ENCODE measurements at places on chromosomes 2 and 18.

- DNase-seq, result no peak
Observed at GRCh38 chr2:2272841-2273240, 58.2 kb downstream of the MYT1L start.

DNA sequence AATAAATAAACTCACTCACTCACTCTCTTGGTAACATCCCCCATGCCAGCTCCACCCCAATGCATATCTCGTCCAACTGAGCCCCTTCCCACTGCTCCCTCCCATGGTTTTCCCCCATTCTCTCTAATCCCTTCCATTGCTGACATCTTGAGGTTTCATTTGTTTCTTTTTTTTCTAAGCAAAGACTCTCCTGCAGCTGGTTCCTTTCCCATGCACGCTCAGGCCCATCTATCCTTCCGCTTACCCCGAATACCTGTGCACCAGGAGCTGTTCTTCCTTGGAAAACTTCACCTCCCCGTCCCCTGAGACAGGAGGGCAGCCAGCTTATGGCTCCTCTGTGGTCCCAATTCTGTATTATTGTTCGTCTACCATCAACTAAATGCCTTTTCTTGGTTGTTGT, 41.7 kb upstream of the IGFBP2 start:
- DNase-seq, result no peak

DNA sequence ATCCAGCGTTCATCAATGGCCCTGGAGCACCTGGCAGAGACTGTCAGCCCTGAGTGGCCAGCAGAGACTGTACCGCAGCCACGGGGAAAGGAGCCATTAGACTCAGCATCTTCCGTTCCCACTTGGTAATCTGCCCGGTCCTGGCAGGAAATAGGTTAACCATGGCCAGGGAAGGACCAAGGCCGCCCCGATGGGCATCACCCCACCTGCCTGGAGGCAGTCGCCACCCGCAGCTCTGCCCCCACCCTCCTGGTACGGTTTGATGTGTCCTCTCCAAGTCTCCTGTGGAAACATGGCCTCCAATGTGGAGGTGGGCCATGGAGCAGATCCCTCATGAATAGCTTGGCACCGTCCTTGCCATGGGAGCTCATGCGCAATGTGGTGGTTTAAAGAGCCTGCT, 75.3 kb downstream of the RTP5 start:
- no peak for DNase-seq

DNA sequence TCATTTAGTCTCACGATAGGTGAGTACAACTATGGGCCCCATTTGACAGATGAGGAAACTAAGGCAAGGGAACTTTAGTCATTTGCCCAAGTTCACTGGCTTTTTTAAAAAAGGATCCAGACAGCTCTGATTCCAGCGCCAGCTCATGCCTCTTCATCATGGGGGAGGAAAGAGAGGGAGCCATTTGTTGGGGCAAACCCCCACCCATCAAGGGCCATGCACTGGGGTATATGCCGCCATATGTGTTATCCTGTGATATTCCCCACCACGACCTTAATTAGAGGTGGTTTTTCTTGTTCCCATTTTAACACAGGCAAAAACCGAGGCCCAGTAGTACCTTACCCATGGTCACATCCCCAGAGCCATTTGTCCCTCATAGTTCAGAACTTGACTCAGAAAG, 649 bp upstream of the GPBAR1 start:
- no peak for DNase-seq

GRCh38 chr2:143475041-143475776, 346.0 kb downstream of the ARHGAP15 start:
- no peak for DNase-seq

DNA sequence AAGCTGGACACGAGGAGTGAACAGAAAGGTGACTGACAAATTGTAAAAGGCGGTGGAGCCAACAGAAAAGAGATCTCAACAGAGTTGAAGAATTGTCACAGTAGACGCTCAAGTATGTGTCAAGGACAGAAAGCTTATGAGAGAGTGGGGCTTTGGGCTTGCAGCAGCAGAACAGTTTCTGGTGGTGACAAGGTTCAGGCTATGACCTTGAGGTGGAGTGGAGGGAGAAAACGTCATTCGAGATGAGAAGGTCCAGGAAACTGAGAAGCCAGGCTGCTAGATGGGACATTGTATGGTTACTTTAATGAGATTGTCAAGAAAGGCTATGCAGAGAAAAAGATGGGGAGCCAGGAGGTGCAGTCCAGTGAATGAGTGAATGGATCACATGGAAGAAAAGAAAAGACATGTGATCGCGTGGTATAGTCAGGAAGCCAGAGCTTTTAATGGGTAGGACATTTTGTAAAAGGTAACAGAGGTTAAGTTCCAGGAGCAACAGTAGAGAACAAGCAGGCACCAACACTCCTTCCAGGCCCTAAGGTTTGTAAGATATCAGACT, 91.1 kb upstream of the EPC2 start:
- DNase-seq, result peak; percentile 44

- no peak for DNase-seq
Observed at GRCh38 chr2:47064106-47064505, 91.0 kb downstream of the STPG4 start.

- DNase-seq, result no peak
Observed at GRCh38 chr2:119190321-119191111, 32.0 kb upstream of the C1QL2 start.

DNA sequence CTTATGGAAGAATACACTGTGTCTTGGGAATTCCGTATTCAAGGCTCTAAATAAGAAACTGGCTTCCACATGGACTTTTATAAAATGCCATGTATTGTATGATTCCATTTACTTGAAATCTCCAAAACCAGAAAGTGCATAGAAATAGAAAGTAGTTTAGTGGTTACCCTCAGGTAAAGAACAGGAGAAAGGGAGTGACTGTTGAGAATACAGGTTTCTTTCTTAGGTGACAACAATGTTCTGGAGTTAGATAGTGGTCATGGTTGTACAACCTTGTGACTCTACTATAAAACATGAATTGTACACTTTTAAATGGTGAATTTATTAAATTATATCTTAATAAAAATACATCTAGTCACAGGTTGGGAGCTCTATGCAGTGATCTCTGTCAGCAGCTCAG, 481.8 kb downstream of the SPAG16 start:
- DNase-seq, result no peak

GRCh38 chr18:44944461-44944860, 263.8 kb downstream of the SETBP1 start:
- no peak for DNase-seq

GRCh38 chr2:239966029-239966852, 58.9 kb downstream of the NDUFA10 start:
- no peak for DNase-seq

GRCh38 chr18:51051105-51051712, 21.2 kb downstream of the SMAD4 start:
- peak; percentile 83 for DNase-seq

GRCh38 chr2:96409820-96410164, 74.2 kb downstream of the NCAPH start:
- DNase-seq, result no peak

GRCh38 chr2:240453461-240454105, 18.1 kb downstream of the GPC1 start:
- DNase-seq, result no peak

- no peak for DNase-seq
Observed at GRCh38 chr2:203710226-203710625, 3.8 kb downstream of the CD28 start.

DNA sequence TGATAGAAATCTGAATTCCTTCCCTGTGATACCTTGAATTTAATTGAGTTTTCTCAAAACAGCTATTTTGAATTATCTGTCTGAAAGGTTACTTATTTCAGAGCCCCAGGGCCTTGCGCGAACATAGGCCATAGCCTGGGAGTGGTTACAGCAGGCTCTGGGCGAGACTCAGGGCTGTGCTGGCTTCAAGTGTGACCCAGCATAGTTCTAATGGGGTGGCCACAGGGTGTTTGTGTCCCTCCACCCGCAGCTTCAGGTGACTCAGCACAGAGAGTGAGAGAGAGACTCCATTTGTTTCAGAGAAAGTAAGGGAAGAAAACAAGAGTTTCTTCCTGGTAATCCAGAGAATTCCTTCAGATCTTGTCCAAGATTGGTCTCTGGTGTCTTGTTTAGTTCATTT, 137.9 kb upstream of the POU3F3 start:
- no peak for DNase-seq

GRCh38 chr2:28279371-28279770, 113.3 kb upstream of the FOSL2 start:
- no peak for DNase-seq

GRCh38 chr2:28649481-28650265, 102.0 kb upstream of the PPP1CB start:
- no peak for DNase-seq

DNA sequence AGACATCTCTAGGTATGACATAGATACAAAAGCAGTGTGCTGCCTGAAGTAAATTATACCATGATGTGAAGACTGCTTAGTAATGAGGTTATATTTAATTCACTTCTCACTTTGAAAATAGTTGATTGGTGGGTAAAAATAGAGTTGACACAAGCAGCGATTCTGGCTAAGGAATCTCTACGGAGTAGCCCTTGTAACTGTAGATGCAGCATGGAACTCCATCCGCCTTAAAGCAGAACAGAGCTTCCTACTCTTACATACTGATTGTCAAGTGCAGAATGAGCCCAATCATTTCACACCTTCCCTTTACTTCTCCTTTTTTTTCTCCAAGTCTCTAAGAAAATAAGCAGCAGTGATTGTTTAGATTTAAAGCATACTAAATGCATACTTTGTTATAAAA, 1594.6 kb upstream of the SLC39A10 start:
- DNase-seq, result no peak

GRCh38 chr2:177767768-177768167, 304.8 kb downstream of the PDE11A start:
- DNase-seq, result no peak

DNA sequence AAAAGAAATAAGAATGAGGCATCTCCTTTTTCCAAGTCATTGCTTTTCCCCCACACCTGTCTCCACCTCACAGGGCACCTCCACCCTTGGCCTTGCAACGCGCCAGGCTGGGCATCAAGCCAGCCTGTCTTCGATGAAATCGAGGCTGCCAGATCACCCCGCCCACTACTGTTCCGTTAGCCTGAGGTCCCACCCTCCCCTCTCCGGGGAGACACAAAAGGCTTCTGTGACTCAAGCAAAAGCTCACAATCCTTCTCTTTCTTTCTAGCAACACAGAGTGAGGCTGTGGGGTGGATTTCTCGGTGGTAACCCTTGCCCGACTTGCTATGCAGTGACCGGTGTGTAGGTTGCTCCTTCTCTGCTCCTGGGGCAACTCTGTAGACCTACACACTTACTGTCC, 9.9 kb downstream of the TNP1 start:
- no peak for DNase-seq

- DNase-seq, result no peak
Observed at GRCh38 chr2:231068525-231069222, 12.0 kb downstream of the PSMD1 start.

DNA sequence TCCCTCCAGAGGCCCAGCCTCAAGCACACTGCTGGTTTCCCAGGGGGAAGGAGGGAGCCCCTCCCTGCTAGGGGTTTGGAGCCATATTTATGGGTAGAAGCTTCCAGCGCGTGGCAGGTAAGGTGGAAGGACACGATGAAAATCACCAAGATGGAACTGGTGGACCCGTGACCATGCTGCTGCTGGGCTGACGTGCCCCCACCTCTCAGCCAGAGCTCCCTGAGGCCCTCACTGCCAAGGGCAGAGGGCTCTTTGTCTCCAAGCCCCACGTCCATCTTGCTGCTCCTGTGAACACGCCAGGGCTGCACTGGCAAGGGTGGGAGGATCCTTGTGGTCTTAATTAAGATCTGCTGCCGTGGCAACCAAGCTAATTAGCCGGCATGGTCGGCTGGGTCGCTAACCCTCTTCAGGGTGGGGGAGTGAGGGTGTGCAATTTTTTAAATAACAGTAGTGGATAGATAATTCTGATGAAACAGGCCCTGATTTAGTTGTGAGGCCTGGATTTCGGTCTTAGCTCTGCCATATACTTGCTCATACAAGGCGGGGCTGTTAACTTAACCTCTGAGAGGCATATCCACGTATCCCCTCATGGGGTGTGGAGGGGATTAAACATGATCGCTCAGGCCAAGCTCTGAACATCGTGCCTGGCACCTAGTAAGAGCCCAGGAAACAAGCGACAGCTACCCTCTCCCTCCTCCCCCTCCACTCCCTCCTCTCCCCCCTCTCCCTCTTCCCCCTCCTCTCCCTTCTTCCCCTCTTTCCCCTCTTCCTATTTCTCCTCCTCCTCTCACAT, 232.8 kb downstream of the CELF4 start:
- DNase-seq, result no peak

GRCh38 chr2:12844511-12844910, 127.8 kb downstream of the TRIB2 start:
- no peak for DNase-seq

- no peak for DNase-seq
Observed at GRCh38 chr2:176175709-176176607, 12.5 kb upstream of the HOXD1 start.

DNA sequence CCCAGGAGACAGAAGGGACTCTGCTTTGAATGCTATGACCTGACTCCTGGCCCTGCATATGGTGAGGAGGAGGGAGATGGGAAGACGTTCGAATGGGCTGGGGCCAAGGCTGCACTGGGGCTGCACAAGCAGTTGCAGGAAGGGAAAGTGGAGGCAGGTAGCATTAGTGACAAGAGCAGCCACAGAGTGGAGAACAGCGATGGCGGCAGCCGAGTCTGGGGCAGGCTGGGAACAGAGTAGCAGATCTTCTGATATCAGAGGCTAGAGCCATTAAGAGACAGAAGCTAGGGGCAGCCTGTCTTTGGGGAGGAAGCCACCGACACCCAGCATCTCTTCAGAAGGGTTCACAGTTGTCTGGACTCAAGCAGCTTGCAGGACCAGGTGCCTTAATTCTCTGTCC, 50.1 kb downstream of the ST3GAL5 start:
- no peak for DNase-seq

DNA sequence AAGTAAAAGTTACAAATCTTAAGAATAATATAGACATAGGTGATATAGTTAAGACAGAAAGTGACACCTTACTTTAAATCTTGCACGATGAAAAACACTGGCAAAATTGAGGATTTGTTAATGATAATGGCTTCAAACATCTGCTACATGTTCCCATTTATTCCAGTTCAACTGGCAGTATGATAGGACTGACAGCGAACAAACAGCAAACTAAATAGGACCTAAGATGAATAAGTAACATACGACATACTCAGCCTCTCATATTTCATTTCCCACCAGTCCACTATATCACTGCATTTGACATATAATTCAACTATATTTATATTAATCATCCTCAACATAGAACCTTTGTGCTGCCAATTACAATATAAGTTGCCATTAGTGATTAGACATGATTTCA, 36.3 kb downstream of the ACVR1C start:
- DNase-seq, result no peak

DNA sequence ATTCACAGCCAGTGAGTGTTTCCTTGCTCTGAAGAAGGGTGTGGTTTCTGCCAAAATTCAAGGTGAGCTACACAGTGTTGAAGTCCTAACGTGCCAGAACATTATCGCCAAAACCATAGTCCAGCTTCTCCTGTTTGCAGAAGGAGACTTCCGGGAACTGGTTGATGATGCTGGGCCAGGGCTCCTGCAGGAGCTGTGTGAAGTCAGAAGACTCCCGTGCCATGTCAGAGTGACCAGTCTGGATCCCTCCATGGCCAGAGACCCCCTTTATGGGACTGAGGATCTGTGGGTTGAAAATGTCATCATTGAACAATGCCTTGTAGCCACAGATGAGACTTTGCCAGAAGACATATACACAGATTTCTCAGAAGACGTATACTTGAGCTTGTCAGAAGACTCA, 96.0 kb upstream of the RAB12 start:
- no peak for DNase-seq
